ENCODE measurements at places on chromosomes 1 and 21.

DNA sequence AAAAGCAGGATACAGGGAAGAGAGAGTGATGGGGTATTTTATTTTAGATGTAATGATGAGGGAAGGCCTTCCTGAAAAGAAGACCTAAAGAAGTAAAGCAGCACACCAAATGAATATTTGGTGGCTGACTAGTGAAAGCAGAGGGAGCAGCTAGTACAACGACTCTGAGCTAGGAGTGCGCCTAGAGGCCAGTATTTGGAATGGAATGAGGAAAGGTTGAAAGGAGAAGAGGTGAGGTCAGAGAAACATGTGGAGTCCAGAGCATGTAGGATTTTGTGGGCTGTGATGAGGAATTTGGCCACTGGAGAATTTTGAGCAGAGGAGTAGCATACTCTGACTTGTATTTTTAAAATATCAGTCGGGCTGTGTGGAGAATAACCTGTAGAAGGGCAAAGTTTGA, 11.8 kb upstream of the RPL5 start:
- DNase-seq: no peak

DNA sequence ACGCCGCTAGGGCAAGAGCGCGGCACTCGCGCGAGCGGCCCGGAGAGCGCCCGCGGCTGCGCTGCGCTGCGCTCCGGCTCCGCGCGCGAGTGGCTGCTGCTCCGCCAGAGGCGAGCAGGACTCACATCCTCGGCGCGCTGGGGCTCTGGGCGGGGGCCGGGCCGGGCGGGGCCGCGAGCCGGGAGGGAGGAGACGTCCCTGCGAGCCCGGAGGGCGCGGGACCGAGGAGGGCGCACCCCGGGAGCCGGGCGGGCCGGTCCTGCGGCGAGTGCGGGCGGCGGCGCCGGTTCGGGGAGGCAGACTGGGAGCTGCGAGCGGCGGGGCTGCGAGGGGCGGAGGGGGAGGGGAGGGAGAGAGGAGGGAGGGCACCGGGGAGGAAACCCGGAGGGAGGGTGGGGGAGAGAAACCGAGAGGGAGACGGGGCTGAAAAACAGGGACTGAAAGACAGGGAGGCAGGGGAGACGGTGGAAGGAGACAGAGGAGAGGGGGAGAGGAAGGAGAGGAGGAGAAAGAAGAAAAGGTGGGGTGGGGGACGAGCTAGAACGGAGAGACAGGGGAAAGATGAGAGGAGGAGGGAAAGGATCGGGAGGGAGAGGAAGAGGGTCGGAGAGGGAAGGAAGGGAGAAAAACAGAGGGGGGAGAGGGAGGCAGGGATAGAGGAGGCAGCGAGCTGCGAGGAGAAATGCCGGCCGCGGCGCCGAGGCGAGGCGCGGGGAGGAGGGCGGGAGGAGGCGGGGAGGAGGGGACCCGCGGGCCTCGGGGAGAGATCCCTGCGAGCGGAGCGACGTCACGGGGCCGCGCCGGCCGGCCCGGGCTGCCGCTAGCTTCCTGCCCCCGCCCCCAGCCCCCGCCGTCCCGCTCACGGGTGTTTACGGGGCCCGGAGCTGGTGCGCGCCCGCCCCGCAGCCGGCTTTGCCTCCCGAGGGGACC, at the start of gene CAMK2N1:
Gene CAMK2N1 (minus strand): TSS at position 684 of the 930 bp plus-strand sequence. CDS start 831 bp downstream, outside the sequence.
- no peak for DNase-seq

DNA sequence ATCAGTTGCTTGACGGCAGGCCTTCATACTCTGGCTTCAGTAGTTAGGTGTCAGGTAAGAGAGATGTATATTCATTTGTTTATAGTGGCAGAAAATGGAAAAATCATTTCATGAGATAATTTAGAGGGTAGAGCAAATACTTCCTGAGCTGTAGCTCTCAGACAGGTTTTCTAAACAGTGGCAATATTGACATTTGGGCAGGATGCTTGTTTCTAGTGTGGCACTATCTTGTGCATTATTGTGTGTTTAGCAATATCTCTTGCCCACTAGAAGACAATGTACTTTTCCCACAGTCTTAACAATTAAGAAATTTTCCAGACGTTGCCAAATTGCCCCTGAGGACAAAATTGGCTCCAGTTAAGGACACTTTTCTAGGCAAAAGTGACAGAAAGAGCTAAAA, 1143.1 kb downstream of the PLA2G4A start:
- no peak for DNase-seq

- no peak for DNase-seq
Measured at GRCh38 chr1:170993717-170994116, 58.4 kb downstream of the MROH9 start.

GRCh38 chr1:19764848-19765247, 34.9 kb downstream of the TMCO4 start:
- no peak for DNase-seq

DNA sequence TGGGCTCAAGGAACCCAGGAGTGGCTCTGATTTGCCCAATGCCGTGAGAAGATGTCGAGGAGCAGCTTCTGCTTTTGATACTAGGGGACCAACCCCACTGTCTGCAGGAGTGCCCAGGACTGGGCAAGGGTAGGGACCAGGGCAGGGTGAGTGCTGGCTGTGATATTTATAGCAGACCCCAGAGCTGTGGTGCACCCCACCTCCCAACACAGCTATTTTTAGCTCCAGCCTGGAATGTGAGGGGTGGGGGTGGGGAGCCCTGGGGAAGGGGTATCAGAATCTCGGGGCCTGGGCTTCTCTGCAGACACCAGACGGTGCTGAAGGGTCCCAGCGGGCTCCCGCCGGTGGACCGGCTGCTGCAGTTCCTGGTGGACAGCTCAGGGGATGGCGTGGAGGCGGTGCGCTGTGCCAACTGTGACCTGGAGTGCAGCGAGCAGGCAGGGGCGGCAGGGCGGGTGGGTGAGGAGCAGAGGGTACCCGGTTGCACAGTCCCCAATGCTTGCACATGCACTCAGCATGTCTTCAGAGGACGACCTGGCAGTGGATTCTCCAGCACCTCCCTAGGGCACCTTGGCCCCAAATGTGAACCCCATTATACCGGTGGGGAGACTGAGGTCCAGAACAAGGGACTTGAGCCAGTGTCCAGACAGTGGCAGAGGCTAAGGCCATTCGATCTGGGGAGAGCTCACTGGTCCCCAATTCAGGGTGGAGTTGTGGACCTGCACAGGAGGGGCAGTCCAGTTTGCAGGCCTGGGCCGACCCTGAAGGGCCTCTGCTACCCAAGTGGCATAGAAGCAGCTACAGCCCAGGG, 1.4 kb downstream of the RNF207 start:
- DNase-seq: no peak
